Naive thymus-derived CD8-positive, alpha-beta T cell (primary cell): ENCODE measurements at places on chromosomes 4 and X. TPM values are rescaled to one million over a fixed set of nuclear protein-coding genes. Genes with fewer than 3 reads are reported as not detected.
A peak's percentile ranks its signal among the peaks of the same experiment; 100 is the strongest.

GRCh38 chrX:122788216-122788615 is 395.9 kb upstream of the GRIA3 start:
- no peaks in the 10 kb centered on the region for H3K36me3 ChIP-seq
- H3K27ac ChIP-seq, result no peak overlapping the region
- DNase-seq, result no peak
- H3K4me3 ChIP-seq, result no peak overlapping the region
- H3K27me3 ChIP-seq, result no peaks in the 10 kb centered on the region

- H3K36me3 ChIP-seq, result no peaks in the 10 kb centered on the region
- no peaks in the 10 kb centered on the region for H3K27me3 ChIP-seq
- DNase-seq, result no peak
- peak overlapping the region; percentile 93 for H3K27ac ChIP-seq
- H3K4me1 ChIP-seq, result peaks cover 23% of the 10 kb centered on the region
These were observed 1.6 kb downstream of the TMEM187 start for GRCh38 chrX:153974003-153974725.

GRCh38 chrX:68292471-68292870 is 140.8 kb downstream of the OPHN1 start:
- H3K4me3 ChIP-seq, result no peak overlapping the region
- H3K27ac ChIP-seq, result no peak overlapping the region
- H3K27me3 ChIP-seq, result no peaks in the 10 kb centered on the region
- H3K4me1 ChIP-seq, result no peaks in the 10 kb centered on the region
- H3K36me3 ChIP-seq, result no peaks in the 10 kb centered on the region

EVC2 gene
- polyA plus RNA-seq, result not detected

CT45A8 gene
- not detected for polyA plus RNA-seq

DCAF8L1 gene
- not detected for polyA plus RNA-seq

GRCh38 chr4:77844363-77844762 is 18.3 kb upstream of the MRPL1 start:
- no peaks in the 10 kb centered on the region for H3K27me3 ChIP-seq
- H3K4me1 ChIP-seq, result peaks cover 6% of the 10 kb centered on the region
- no peak overlapping the region for H3K27ac ChIP-seq
- H3K4me3 ChIP-seq, result no peak overlapping the region

DNA sequence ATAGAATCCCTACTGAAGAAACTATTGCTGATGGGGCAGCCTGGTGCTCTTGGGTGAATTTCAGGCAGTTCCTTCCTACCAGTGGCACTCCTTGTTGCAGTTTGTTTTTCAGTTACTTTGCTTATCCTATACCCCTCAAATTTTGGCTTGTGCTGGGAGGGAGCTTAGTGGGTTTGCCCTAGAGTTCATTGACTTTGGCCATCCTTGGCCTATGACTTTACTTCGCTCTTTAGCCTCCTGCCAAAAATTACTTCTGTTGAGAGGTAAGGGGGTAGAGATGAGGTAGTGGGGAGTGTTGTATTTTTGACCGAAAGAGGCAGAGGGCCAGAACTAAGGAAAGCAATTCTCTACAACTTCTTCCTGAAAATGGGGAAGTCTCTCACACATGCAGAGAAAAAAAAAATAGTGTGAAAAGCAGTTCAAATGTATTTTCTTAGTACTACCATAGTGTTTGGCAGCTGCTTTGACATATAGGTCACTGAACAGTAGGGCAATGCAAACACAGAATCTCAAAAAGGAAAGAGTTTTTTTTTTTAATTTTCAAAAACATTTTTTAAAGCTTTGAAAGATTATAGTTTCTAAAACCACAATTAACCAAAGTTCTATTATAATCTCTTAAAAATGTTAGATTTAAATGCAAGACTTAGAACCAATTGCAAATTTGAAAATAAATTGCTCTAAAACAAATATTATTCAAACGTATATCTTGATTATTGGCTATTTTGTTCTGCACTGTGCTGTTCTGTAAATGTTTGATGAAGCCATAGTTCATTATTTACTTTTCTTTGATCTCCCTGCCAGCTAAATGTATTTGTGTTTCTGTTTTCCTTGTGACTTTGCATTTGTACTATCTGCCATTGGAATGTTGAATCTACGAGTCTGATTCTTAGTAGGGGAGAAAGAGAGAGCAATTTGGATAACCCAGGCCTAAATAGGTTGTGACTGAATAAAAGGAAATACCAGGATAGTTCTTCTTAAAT is 73.6 kb downstream of the DCK start:
- H3K4me1 ChIP-seq, result no peaks in the 10 kb centered on the region
- H3K4me3 ChIP-seq, result no peak overlapping the region
- H3K27me3 ChIP-seq, result peaks cover 2% of the 10 kb centered on the region
- no peak overlapping the region for H3K27ac ChIP-seq
- H3K36me3 ChIP-seq, result no peaks in the 10 kb centered on the region

DNA sequence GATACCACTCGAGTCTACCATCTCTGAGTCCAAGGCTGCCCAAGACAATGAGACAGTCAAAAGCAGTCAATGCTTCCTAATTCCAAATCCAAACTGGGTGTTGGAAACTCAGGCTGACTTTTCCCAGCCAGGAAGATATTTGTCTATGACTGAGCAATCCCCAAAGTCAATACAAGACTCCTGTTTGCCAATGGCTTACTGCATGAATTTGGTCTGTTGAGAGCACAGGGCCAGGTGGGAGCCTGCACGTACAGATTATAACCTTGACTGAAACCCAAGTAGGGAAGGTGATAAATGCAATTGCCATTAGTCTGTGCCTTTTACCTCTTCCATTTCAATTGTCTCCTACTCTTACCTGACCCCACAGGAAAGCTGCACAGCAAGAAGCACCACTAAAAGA is 72.6 kb upstream of the PPARGC1A start:
- no peaks in the 10 kb centered on the region for H3K36me3 ChIP-seq
- no peaks in the 10 kb centered on the region for H3K4me1 ChIP-seq
- H3K4me3 ChIP-seq, result no peak overlapping the region
- no peaks in the 10 kb centered on the region for H3K27me3 ChIP-seq
- no peak for DNase-seq

GRCh38 chr4:40811956-40812355 is 62.2 kb downstream of the NSUN7 start:
- H3K4me3 ChIP-seq, result no peak overlapping the region
- H3K36me3 ChIP-seq, result no peaks in the 10 kb centered on the region
- H3K4me1 ChIP-seq, result peaks cover 1% of the 10 kb centered on the region
- DNase-seq, result no peak

ITM2A gene
- 215 TPM for polyA plus RNA-seq

TMEM154 gene
- polyA plus RNA-seq, result 30.8 TPM

DNA sequence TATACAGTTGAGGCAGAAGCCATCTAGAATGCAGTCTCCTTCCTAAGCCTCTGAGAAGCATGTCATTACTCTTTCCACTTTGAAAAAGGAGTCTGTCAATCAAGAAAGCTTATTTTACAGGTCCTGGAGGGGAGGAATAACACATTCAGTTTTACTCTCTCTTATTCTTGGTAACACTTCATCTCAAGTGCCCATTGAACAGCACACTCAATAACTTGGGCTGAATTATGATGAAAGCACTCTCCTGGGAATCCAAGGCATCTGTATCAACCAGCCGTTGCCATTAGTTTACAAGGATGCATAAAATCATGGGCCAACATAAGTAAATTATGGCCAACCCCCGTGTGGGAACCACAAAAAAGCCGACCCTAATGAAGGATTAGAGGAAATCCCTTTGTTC is 282.4 kb downstream of the C4orf33 start:
- H3K4me3 ChIP-seq, result no peak overlapping the region
- peaks cover 13% of the 10 kb centered on the region for H3K27me3 ChIP-seq
- H3K27ac ChIP-seq, result no peak overlapping the region
- H3K36me3 ChIP-seq, result no peaks in the 10 kb centered on the region

TMEM31 gene
- polyA plus RNA-seq, result not detected

GRCh38 chr4:80454040-80454439 is 118.5 kb downstream of the CFAP299 start:
- peaks cover 2% of the 10 kb centered on the region for H3K4me1 ChIP-seq
- no peak overlapping the region for H3K27ac ChIP-seq
- H3K4me3 ChIP-seq, result no peak overlapping the region
- DNase-seq, result no peak
- H3K36me3 ChIP-seq, result peaks cover 21% of the 10 kb centered on the region

HTRA3 gene
- not detected for polyA plus RNA-seq
